ENCODE measurements at places on chromosomes 4 and X.

- no peak for DNase-seq
Observed at GRCh38 chrX:10893366-10893765, 217.8 kb upstream of the HCCS start.

- DNase-seq, result no peak
Observed at GRCh38 chr4:137735561-137736104, 203.3 kb upstream of the PCDH18 start.

DNA sequence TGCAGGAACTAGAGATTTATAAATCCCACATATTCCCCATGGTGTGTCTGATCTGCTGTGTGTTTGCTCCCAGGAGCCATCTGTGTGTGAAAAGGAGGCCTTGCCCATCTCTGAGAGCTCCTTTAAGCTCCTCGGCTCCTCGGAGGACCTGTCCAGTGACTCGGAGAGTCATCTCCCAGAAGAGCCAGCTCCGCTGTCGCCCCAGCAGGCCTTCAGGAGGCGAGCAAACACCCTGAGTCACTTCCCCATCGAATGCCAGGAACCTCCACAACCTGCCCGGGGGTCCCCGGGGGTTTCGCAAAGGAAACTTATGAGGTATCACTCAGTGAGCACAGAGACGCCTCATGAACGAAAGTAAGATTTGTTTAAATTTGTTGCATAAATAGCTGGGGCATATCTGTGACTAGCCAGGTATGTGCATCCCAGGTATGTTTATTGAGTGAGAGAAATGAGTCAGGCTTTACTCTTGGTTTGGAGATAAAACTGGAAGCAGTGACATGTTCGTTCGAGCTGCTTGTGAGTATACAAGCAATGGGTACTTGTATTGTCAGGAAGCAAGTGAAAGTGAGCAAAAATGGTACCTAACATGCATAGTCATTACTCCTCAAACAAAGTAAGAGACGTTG, 89.5 kb downstream of the PTTG2 start:
- no peak for DNase-seq

- no peak for DNase-seq
Observed at GRCh38 chr4:32022071-32022470, 1301.9 kb downstream of the PCDH7 start.

- DNase-seq, result peak; percentile 26
Observed at GRCh38 chr4:87219632-87220093, 755 bp downstream of the KLHL8 start.

- DNase-seq, result no peak
Observed at GRCh38 chr4:100188829-100189228, 1.4 kb downstream of the DDIT4L start.

DNA sequence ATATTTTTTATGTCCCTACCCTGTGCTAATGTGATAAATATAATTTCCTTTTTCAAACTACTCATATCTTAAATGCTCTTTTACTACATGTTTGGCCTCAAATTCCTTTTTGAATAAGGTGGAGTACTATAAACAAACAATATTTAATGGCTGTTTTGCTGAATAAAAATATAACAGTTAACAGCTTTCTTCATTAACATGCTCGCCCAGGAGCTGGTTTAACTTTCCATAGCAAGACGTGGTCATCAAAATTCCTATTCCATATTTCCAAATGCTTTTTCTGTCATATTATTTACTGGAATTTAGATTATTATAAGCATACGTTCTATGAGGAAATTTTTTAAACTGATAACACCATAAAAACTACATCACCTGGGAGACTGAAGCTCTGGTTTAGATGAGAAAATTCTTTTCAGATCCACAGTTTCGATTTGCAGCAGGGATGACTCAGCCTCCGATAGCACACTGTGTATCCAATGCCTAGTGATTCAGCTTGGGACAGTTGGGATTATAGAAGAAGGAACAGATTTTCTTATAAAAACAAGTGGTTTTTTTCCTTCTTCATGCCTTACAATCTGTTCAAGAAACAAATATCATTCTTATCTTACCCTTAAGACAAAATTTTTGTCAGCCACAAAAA, 129.1 kb downstream of the FBXO8 start:
- DNase-seq, result no peak
